ENCODE measurements at places on chromosomes 7 and 10.

DNA sequence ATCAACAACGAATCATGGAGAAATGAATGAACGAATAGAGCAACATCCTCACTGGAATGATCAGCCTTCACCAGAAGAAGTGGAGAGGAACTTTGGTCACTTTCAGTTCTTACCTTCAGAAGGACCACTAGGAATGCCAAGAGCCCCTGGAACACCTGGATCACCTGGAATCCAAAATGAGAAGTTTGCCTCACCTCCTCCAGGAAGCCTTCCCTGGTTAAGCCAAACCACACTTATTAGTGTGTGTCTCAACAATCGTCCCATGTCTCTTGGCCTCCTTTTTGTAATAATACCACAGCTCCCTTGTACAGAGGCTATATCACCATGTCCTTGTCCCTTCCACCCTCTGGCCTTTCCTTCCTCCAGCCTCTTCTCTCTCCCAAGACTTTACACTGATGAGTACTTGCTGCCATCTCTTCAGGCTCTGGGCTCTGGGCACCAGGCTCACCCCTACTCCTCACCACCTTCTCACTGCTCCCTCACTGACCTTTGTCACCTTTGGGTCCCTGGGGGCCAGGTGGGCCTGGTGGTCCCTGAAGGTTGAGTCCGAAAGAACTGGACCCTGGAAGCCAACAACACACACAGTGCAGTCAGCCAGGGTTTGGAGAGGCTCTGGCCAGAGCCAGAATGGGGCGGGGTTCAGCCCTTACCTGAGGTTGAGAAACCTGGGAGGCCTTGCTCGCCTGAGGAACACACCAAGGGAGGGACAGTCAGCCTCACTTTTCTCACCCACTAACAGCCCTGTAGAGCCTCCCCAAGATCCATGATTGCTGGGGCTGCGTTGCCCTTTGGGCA, 46.5 kb downstream of the COL17A1 start:
- peak; percentile 8 for DNase-seq

DNA sequence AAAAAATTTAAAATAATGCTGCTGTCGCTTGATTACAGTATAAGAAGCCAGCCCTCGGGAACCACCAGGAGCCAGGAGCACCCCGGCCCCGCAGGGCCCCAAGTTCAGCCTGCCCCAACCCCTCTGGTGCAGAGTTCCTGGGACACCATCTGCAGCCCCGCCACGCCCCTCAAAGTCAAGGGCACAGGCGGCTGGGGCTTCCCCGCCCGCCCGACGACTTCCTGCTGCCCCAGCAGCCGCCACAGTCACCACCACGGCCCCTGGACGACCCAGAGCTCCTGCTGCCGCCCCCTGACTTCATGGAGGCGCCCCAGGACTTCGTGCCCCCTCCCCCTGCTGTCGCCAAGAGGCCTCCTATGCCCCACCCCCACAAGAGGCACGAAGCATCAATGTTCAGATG, 103.6 kb upstream of the PDSS1 start:
- no peak for DNase-seq

DNA sequence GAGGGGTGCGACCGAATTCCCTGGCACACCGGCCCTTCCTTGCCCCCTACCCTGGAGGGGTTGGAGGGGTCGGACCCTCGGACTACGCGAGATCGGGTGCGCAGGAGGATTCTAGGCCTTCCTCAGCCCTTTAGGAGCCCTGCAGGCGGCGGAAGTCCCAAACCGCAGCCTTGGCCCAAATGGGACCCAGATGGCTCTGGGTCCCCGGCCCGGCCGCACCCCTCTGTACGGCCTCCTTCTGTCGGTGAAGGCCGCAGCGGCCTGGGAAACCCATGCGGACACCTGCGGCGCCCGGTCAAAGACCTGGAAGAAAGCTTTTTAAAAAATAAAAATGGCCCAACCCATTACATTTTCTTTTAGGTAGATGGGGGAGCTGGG, 2.4 kb upstream of the VAX1 start:
- no peak for DNase-seq

GRCh38 chr7:150927157-150927955, 50.8 kb downstream of the KCNH2 start:
- no peak for DNase-seq

- no peak for DNase-seq
These were observed 53.9 kb downstream of the MINDY4 start for GRCh38 chr7:30824821-30825720.

GRCh38 chr10:13165177-13165576, 3.8 kb downstream of the MCM10 start:
- DNase-seq = no peak

GRCh38 chr7:50666124-50666496, 100.9 kb upstream of the DDC start:
- DNase-seq = no peak

DNA sequence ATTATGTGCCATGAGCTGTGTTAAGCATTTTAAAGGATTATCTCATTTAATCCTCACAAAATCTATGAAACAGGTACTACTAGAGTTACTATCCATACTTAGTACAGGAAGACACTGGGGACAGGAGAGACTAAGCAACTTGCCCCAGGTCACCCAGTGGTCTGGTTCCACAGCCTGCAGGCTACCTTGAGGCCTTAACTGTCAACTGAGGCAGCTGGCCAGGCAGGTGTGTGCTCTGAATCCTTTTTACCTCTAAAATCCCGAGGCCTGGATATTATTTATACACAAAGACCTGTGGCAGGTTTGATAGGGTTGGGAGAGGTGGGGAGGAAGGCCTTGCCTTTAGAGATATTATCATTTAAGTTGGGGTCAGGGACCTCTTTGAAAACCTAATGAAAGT, 3.1 kb downstream of the ZNF777 start:
- DNase-seq = no peak

GRCh38 chr7:99127636-99128035, 16.3 kb downstream of the SMURF1 start:
- no peak for DNase-seq

DNA sequence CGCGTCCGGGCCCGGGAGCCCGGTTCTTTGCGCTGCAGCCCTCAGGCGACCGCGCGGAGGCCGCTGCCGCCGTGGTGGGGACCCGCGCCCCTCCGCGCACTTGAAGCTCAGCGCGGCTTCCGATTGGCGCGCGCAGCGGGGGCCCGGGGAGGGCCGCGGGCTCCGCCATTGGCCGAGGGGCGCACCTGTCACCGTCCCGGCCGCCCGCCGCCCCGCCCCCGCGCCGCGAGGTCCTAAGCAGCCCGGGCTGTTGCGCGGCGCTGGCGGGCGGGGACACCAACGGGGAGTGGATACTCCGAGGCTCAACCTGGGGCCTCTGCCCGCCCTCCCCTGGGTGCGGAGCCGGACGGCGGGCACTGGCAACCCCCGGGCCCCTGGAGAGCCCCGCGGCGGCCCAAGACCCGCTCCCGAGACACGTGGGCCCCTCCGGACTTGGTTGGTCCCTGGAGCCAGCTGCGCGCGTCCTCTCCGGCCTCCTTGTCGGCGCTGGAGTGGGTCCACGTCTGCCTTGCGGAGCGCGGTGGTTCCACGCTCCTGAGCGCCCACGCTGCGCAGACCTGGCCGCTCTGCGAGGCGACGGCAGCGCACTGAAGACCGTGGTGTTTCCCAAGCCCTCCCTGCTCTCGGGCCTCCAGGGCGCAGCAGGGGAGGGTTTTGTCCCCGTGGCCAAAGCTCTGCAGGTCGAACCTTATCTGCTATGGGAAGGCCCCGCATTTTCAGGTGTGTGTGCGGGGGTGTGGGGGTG, at the start of gene MNX1:
MNX1 (minus strand) TSS at position 76 of the 745 bp plus-strand sequence. CDS start 313 bp downstream, outside the sequence.
- peak; percentile 56 for DNase-seq

DNA sequence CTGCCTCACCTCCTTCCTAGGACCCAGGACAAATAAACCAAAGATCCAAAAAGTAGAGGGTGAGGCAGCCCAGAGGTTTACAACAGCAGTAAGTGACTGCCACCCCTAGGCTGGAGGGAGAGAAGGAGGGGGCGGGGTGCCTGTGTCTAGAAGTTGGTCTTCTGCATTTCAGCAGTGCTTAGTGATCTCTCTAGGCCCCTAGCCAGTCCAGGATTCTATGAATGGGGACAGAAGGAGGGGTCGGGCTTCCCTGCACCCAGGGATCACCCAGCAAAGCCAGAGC, 62.8 kb upstream of the KDM7A start:
- DNase-seq = no peak

DNA sequence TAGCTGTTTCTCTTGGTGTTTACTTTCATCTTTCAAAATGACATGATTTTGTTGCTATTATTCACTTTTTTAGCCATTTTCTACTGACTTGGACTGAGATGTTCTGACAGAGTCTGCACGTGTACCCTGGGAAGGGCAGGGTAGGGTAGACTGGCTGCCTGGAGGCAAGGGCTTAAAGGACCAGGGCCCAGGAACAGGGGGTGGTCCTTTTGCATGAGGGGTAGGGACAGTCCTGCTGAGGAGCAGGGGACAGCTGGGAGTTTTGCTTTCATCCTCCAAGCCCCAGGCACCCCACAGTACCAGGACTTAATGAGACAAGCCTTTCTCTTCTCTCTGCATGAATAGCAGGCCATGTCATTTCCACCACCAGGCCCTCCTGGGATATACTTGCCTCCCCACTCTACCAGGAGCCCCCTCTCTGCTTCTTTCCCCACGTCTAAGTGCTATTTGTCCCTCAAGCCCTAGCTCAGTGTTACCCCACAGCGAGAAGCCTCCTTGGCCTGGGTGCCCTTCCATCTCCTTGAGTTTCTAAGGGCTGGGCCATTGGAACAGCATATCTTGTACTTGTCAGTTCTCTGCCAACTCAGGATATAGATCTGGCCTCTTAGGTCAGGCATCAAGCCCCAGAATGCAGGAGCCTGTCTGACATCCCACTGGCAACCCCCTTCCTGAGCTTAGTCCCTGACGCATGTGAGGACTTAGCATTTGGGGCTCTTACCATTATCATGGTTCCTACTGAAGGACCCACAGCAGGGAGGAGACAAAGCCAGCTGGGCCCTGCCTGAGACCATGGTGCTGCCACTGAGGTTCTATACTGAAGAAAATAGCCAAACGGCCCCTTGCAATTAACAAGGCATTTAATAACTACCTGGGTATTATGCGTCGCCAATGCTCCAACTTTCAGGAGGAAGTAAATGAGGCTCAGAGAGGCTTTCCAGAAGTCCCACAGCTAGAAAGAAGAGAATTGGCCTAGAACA, 78.4 kb upstream of the UNC5B start:
- no peak for DNase-seq

- DNase-seq = no peak
These were observed 40.4 kb downstream of the KCTD7 start for GRCh38 chr7:66669088-66669487.

DNA sequence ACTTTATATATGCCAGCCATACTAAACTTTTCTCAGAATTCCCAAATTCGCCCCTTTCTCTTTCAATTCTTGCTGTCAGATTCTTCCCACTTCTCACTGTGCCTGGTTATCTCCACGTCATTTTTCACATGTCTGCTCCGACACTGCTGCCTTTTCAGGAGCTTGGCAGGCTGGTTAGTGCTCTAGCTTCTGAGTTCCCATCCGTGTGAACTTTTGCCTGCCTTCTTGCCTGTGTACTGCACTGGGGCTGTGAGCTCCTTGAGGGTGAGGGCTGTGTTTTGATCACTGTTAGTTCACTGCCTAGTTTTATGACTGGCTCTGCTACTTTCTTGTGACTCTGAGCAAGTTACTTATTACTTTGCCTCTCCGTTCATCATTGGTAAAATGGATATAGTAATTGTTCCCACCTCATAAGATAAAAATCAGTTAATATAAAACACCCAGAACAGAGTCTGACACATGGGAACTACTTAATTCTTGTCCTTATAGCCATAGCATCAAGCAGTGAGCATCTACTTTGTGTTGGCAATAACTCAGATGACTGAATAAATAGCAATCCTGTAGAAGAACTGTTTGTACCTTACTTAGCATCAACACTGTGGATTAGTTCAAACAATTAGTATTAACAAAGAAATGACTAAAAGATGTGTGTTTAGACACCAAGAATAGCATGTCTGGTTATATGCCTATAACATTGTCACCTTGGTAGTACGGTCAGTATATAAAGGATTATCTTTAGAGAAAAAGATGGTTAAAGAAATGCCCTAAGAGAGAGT, 5.5 kb downstream of the GSTO1 start:
- no peak for DNase-seq

GRCh38 chr10:28778524-28778923, 101.2 kb downstream of the BAMBI start:
- no peak for DNase-seq

GRCh38 chr10:48291190-48291589, 15.3 kb upstream of the MAPK8 start:
- no peak for DNase-seq

- DNase-seq = no peak
These were observed 489.1 kb upstream of the CELF2 start for GRCh38 chr10:10528563-10528910.

DNA sequence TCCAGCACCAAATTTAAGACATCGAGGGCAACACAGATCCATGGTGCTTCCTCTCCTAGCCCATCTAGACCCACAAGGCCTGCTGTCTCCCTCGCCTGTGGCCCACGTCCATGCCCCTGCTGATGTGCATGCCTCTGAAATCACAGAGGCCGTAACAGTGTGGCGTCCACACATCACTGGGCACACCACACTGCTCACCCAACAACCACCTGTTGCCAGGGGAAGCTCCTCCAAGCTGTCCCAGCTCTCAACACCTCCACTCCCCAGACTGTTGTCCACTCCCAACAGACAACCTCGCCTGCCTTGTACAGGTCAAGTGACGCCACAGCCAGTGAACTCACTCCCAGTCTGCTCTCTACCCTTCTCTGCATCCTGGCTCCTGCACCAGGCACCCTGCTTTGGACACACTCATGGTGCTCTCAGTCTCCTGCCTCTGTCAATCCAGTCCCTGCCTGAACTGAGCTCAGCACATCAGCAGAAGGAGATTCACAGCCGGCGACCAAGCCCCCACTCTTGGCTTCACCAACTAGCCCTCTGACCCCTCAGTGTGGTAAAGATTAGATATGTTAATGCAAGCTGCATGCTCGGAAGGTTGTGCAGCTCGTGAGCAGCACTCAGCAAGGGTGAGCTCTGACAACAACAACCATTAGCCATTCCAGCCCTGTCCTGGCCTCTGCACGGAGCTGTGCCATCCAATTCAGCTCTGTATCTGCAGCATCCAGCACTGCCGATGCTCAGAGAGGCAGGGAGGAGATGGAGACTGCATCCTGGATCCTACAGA, 197.0 kb downstream of the TNS3 start:
- no peak for DNase-seq

DNA sequence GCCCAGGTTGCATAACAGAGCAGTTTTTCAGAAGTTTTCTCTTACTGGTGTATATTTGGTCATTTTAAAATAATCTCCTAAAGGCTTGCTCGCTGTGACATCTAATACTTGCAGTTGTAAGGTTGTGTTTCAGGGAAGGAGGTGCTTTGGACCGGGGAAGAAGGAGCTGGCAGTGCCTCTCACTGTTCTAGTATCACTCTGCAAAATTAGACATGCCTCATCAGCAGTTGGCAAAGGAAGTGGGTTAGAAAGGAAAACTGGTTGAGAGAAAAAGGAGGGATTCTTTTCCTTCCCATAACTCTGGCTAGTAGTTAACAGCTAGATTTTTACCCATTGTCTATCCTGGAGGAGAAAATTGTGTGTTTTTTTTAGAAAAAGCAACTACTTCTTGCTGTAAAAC, 34.8 kb downstream of the CUL1 start:
- no peak for DNase-seq

GRCh38 chr7:1567049-1567771, 2.6 kb downstream of the PSMG3 start:
- peak; percentile 68 for DNase-seq

- DNase-seq = no peak
These were observed 107.8 kb upstream of the PPP1R3A start for GRCh38 chr7:114026486-114027089.

Measured in femur (tissue), 1 donor.